ENCODE measurements at places on chromosomes 13 and 19.
A peak's percentile ranks its signal among the peaks of the same experiment; 100 is the strongest.

- no peak for DNase-seq
Observed at GRCh38 chr13:74032325-74032724, 101.9 kb downstream of the KLF12 start.

DNA sequence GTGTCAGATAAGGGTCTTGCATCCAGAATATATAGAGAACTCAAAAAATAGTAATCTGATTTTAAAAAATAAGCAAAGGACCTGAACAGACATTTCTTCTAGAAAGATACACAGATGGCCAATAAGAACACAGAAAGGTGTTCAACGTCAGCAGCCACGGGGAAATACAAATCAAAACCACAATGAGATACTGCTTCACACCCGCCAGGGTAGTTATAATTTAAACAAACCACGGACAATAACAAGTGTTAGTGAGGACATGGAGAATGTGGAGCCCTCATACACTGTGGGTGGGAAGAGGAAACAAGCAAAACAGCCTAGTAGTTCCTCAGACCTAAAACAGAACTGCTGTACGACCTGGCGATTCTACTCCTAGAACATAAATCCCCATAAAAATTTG lies 26.7 kb upstream of the NAPA start:
- DNase-seq: no peak

DNA sequence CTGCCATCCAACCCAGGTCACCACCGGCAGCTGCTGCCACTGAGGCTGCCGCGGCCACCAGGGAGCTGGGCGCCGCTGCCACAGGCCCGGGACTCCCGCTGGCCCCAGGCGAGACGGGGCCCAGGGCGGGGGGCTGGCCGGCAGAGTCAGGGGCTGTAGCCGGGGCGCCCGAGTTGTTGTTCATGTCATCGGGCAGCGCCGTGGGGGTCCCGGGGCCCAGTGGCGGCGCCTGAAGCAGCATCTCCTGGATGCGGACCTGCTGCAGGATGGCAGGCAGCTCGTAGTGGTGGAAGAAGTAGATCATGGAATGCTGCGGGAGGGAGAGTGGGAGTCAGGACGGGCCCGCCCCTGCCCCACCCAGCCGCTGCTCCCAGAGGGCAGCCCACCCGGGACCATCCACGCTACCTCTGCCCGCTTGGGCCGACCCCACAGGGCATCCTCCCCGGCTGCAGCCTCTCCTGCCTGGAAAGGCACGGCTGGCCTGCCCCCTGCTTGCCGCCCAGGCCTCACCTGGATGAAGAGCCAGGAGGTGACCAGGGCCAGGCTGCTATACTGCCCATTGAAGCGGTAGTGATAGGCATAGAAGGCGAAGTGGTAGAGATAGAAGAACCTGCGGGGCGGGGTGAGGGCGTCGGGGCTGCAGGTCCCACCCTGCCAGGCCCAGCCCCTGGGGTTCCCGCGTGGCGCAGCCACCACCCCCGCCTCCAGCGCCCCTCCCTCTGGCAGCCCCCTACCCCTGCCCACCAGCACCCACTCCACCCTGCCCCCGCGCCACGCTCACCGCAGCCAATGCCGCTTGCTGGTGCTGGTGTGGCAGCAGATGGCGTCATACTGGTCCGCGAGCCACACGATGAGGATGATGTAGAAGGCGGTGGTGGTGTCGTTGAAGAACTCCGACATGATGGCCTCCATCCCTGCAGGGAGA lies 10.1 kb downstream of the TMEM259 start:
- no peak for DNase-seq

DNA sequence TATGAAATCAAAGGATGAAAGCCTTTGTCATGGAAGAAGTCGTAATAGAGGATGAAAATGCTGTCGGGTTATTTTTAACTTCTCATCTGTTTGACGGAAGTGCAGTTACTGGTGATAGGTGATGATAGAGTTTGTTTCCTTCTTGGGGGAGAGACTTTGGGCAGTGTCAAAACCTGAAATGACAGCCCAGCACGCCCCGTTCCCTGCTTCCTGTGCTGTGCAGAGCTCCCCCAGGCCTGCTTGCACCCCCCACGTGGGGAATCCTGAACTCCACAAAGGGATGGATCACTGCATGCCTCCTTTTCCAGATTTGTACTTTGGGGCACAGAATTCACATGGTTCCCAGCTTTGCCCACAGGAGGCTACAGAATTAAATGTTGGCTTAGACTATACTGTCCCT lies 102.7 kb downstream of the ATP11A start:
- no peak for DNase-seq

- DNase-seq: peak; percentile 70
Observed at GRCh38 chr19:48565090-48565489, 13.1 kb downstream of the SULT2B1 start.

- no peak for DNase-seq
Observed at GRCh38 chr13:33290421-33290965, 4.9 kb upstream of the STARD13 start.

DNA sequence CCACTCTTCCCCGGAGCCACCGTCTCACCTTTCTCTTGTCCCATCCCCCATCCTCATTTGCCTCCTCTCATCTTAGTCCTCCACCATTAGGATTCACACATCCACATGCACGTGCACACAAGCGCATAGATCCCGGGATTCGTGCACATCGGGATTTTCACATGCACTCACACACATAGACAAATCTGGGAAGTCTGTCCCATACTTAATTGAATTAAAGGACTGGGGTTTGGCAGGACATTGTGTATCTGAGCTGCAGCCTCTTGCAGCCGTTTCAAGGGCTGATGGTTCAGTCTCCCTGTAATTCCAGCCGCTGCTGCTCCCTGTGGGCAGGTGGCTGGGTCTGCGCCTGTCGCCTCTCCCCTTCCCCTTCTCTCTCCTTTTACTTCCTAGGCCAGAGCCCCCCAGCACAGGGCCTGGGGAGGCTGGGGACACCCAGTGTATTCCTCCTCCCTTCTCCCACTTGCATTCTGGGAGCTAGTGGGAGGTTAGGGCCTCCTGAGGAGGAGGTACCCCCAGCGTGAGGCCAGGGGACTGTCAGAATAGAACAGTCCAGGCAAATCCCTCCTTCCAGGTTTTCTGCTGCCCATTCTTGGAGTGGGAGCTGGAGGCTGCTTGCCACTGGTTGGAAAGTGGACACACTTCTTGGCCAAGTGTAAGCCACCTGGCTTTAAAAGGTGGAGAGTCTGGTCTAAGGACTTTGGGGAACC lies 43.6 kb downstream of the LYL1 start:
- peak; percentile 30 for DNase-seq

DNA sequence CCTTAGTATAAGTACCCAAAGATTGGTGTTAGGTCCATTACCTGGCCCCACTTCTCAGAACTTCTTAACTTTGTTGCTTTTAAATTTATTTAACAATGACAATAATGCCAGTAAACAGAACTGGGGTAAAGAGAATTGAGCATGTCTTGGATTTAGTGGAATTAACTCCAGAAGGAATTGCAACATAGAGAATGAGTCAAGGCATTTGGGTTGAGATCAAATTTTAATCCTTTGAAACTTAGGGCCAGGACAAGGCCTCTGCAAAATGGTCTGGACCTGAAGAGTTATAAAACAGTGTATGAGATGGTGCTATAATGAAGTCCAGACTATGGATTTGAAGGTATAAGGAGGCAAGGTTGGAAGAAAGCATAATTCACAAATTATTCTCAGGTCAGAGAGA lies 1030.4 kb downstream of the SLITRK5 start:
- no peak for DNase-seq

- DNase-seq: no peak
Observed at GRCh38 chr13:28173793-28174192, 35.4 kb downstream of the PAN3 start.
